ENCODE measurements at places on chromosomes 11 and 22.

DNA sequence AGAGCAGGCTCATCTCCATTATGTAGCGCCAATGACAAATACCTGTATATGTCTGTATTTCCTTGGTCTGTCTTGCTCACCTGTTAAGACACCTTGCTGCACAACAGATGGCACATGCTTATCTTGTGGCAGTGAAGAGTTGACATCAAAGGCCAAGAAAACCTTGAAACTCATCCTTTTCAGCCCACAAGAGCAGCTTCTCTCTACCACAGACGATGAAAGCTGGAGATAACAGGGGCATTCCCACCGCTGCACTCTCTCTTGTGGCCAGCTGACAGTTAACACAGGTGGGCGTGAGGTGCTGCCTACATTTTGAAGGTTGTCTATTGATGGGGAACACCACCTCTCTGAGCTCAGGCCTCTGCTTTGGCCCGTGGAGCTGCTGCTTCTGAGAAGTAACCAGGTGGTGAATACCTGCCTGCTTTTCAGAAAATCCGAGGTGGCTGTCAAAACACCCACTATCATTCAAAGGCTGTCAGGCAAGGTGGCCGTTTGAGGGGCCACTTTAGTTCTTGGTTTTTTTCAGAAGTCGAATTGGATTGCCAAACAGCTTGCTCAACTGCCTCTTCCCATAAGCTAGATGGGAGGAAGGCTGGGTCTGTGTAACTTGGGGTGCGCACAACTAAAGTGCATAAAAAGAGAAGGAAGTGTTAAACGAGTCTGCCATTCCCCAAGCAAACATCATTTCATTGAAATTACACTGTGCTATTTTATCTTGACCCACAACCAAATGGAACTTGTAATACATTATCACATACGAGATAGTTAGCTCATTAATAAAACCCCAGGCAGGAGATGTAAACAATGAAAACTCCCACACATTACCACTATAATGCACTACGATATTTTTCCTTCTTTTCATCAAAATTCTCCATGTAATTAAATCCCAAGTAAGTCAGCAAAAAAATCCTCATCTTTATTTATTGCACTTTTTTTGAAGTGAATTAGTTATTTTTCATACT lies 87.1 kb upstream of the RAG2 start:
- DNase-seq: no peak

- peak; percentile 67 for DNase-seq
Observed at GRCh38 chr11:43987384-43988039, 45.1 kb downstream of the C11orf96 start.

GRCh38 chr11:88972210-88972609 lies 93.6 kb downstream of the GRM5 start:
- no peak for DNase-seq

GRCh38 chr11:36447947-36448346 lies 62.1 kb downstream of the TRAF6 start:
- no peak for DNase-seq

DNA sequence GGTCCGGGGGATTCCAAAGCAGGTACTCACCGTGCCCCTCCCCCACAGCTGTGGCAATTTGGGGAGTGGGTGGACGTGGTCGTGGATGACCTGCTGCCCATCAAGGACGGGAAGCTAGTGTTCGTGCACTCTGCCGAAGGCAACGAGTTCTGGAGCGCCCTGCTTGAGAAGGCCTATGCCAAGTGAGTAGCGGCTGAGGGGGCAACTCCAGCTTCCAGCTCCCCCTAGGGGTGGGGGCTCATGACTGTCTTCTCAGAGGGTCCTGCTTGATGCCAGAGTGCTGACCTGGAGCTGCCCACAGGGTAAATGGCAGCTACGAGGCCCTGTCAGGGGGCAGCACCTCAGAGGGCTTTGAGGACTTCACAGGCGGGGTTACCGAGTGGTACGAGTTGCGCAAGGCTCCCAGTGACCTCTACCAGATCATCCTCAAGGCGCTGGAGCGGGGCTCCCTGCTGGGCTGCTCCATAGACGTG lies 4.2 kb downstream of the CAPN1 start:
- no peak for DNase-seq

- DNase-seq: no peak
Observed at GRCh38 chr11:68361702-68362101, 49.3 kb downstream of the LRP5 start.
